GDM1 (cell line): ENCODE measurements at places on chromosomes 3 and 15.

GRCh38 chr3:48425281-48425812 is 4.5 kb downstream of the PLXNB1 start:
- DNase-seq, result no peak

DNA sequence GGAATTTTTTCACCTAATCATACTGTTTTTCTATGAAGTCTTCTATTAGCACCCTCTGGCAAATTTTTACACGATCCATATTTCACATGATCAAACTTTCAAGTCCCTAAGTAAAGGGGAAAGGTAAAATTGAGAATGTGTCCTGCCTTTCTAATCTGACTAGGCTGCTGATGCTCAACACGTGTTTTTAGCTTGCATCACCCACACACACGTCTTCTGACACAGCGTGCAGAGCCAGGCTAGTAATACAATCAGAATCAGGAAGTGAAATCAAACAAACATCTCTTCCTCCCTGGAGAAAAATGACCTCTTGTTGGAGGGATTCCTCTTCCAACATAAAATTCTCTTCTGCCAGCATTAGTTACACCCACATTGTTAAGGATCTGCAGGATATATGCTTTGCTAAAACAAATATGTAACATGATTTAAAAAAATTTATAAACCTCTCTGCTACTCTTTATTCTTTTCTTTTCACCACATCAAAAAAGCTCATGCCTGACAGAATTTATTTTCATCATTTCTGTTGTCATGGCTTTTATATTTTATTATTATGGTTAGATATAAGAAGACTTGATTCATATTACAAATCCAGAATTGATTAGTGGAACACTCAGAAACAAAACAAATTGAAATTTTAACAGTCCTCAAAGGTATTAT is 122.4 kb downstream of the RAP2B start:
- peak; percentile 22 for DNase-seq

- DNase-seq, result peak; percentile 39
Measured at GRCh38 chr15:89740137-89740536, 10.9 kb downstream of the MESP1 start.

DNA sequence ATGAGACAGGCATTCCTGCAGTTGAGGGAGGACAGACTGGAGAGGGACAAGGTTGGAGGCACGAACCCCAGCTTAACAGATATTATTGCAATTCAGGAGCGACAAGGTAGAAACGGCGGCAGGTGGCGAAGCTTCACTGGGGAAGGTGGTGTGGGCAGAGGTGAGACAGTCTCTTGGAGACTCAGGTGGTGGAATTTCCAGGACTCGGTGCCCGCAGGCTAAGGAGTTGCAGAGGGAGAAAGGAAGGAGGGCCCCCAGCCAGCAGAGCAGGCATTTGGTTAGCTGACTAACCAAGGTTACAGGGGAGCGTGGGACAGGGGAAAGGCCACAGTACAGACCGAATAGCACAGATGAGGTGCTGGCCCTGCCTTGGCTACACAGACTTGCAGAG is 3.0 kb downstream of the FAM174B start:
- no peak for DNase-seq

DNA sequence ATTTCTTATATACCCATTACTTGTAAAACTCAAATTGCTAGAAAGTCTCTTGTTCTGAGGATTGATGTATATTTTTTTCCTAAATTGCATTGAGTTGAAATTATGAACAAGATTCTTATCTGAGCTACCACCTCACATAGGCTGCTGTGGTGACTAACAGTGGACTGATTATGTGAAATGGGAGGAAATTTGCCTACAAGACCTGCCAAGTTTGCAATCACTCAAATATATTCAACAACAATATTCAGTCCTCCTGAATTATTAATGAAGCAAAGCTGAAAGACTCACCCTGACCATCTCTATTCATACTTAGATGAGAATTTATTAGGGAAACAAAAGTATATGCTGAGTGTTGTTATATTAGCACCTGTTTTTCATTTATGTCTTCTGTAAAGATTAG is 412.6 kb upstream of the SEMA6D start:
- no peak for DNase-seq

- no peak for DNase-seq
Measured at GRCh38 chr15:67915461-67916374, 75.9 kb upstream of the RNU6-1 start.

- DNase-seq, result no peak
Measured at GRCh38 chr3:172847292-172847691, 96.8 kb downstream of the ECT2 start.

GRCh38 chr15:48459571-48460442 is 128.6 kb downstream of the DUT start:
- no peak for DNase-seq

GRCh38 chr15:27816790-27817189 is 282.3 kb downstream of the OCA2 start:
- no peak for DNase-seq

GRCh38 chr3:129291236-129291886 is 12.7 kb downstream of the HMCES start:
- DNase-seq, result no peak

DNA sequence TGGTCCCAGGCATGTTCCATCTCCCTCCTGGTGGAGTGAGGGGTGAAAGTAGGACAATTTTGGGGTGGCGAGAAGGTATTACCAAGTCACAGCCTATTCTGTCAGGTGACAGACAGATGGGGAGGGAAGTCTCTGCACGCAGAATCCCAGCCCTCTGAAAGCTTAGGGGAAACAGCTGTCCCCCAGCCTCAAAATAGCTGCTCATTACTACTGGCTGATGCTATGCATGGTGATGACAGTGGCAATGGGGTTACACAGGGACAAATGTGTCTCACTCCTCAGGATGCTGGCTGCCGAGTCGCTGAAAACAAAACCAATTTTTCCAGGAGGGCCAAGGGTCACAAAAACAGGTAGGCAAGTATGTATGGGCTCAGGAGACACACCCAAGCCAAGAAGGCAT is 68.8 kb upstream of the OXTR start:
- no peak for DNase-seq

GRCh38 chr3:78683284-78683683 is 1084.5 kb downstream of the ROBO1 start:
- no peak for DNase-seq

- no peak for DNase-seq
Measured at GRCh38 chr15:83379579-83379959, 67.6 kb upstream of the SH3GL3 start.

DNA sequence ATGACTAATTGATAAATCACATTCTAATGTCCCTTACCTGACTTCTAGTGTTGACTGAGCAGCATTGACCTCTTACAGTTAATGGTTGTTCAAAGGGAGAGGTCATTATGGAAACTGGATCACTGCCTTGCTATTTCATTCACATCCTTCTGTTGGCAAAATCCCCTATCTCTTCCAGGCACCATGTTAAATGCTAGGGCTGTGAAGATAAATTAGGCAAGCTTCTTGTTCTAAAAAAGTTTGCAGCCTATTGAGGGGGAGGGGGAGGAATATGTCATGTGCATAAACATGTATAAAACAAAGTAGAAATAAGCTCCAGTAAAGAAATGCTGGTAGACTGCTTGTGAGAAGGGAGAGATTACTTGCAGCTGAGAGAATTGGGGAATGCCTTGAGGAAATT is 84.8 kb upstream of the MLF1 start:
- no peak for DNase-seq

GRCh38 chr3:171088964-171089754 is 62.6 kb upstream of the SLC2A2 start:
- DNase-seq, result no peak

GRCh38 chr3:82978368-82978767 is 1216.9 kb upstream of the GBE1 start:
- no peak for DNase-seq

DNA sequence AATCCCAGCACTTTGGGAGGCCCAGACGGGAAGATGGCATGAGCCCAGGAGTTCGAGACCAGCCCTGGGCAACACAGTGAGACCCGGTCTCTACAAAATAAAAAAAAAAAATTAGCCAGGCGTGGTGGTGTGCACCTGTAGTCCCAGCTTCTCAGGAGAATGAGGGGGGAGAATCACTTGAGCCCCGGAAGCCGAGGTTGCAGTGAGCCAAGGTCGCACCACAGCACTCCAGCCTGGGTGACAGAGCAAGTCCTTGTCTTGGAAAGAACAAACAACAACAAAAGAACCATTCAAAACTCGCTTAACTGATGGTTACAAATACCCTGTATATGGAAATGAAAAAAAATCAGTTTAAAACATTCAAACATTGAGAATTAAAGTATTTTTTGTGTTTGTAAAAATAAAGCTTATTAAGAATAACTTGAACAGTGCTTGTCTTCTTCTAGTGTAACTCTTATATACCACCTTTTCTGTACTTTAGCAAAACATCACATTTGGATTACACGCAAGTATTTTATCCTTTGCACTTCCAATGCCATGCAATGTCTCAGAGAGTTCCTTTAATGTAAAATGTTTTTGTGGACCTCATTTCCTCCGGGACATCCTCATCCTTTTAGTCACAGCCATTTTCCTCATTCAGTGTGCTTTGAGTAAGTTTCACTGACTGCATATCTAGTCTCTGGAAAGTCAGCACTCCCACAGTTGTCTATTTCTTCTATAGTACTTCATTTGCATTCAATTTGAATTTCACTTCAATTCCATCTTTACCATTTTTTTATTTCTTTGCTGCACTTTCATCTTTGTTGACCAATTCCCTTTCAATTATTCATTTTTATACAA is 113.0 kb upstream of the GOLGA8J start:
- DNase-seq, result no peak

DNA sequence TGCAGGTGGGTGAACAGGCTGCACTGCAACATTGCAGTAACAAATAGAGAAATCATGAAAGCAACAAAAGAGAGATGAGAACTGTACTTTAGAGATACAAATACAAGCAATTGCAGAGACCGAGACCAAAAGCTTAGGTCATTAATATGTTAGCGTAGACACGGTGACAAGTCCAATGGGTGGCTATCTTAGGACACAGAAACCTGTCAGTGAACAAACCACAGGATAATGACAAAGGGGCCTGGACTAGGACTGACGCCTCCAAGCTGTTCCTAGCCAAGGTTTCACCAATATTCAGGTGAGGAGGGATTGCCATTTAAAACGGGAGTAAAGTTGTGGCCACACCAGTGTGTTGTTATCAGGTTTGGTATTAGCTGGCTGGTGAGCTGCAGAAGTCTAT is 41.7 kb upstream of the BLM start:
- DNase-seq, result no peak

DNA sequence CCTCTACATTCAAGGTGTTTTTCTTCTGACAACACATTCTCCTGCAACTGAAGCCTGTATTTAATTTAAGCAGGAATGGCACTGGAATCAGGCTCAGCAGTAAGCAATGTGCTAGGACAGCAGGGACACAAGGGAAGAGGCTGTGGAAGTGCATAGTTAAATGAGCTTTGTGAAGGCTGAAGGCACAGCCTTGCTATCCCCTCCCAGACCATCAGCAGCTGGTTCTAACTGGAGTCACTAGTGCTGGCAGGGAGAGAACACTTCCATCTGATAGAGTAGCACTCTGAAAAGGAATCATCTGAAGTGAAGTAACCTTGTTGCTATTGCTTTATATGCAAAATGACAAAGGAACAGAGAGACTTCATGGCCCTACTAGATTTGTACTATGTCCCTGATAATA is 14.7 kb downstream of the UQCC5 start:
- DNase-seq, result no peak

DNA sequence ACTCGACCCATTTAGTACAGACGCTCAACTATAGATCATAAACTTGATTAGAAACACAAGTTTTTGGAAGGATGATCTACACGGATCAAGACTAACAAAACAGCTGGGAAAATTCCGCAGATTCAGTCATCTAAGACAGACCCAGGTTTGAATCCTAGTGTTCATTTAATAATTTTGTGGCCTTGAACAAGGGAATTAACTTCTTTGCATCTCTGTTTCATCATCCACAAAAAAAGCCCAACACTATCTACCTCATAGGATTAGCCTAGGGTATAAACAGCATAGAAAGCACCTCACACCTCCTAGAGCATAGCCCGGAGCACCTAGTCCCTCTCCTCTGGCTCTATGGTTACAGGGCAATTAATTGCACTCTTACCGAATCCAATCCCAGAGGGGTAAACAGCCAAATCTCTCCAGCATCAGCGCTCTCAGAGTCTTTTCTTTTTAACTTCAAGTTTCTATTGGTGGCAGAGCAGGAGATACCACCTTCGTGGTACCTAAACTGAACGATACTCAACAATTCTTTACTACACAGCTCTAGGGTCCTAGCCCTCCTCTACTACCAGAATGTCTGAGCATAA is 3.5 kb downstream of the TBL1XR1 start:
- DNase-seq, result no peak

DNA sequence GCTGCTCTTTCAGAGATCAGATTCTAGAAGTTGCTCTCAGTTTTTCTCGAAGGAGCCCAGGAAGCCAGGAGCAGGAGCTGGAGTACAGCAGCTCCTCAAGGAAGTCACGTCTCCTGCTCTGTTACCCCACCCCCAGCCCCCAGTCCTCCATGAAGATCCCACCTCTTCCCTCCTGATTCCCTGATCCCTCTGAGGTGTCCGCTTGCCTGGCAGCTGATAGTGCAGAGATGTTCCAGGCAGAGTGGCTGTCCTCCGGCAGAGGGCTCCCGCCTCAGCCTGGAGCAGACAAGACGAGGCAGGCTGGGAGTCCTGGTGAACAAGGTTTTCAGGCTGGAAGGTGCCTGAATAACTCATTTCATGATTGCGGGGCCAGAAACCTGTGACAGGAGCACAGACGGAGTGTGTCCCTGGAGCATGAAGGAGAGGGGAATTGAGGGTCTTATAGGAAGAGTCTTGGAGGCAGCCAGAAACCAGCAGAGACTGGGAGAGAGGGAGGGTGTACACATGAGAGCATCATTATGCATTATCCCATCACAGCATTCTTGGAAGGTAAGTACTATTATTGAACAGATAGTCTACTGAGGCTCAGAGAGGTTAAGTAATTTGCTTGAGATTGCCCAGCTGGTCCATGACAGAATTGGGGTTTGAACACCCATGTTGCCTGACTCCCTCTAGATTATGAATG is 1.2 kb downstream of the HRH1 start:
- no peak for DNase-seq

DNA sequence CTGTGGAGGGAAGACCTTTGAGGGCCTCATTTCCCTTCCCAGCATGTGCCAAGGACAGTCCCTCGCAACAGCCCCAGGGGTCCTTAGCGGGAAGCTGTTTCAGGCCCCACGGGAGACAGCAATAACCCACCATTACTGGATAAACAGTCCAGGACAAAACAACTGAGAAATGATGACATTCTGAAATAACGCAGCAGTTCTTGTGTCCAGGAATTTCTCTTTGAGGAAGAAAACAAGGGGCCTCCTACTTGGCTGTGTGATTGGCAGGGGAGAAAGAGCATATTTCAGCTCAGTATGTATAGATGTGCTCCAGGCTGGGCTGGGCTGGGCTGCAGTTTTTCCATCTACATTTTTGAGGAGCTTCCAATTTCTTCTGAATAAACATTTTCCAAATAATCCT is 82.2 kb upstream of the THBS1 start:
- DNase-seq, result no peak

DNA sequence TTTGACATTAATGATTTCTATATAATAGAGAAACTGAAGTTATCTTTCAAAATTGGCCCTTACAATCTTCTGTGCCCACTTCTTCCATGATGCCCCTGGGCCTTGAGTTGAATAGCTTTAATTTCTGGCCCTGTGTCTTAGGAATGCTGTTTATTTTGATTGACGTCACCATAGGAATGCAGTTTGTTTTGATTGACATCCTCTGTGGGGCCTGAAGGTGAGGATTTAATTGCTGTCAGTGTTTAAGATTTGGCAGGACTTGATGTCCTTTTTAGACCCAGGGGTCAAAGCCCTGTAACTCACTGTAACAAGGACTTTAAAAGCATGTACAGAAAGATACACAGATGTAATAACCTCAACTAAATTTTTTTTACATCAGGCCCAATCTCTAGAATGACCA is 83.3 kb downstream of the GLDN start:
- no peak for DNase-seq

GRCh38 chr15:29805708-29806104 is 16.6 kb downstream of the TJP1 start:
- DNase-seq, result no peak
